ENCODE measurements at places on chromosomes 3 and 15.

DNA sequence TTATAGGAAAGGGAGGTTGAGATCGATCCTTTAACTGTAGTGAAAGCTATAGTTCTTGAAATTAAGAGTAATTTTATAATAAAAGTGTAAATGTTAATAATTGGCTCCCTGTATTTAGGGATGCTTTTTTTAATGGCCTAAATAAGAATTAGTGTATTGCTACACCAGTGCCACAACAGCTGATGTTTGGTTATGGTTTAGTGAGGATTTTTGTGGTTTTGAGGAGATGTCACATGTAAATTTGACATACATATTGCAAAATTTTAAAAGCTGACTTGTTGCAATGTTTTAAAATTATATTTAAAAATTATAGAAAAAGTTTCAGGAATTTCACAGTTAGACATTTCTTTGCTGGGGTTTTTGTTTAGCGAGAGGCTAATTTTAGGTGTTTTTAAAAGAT, 3.9 kb downstream of the TSC22D2 start:
- no peak for DNase-seq

GRCh38 chr3:136642711-136643110, 109.5 kb downstream of the STAG1 start:
- DNase-seq = no peak

DNA sequence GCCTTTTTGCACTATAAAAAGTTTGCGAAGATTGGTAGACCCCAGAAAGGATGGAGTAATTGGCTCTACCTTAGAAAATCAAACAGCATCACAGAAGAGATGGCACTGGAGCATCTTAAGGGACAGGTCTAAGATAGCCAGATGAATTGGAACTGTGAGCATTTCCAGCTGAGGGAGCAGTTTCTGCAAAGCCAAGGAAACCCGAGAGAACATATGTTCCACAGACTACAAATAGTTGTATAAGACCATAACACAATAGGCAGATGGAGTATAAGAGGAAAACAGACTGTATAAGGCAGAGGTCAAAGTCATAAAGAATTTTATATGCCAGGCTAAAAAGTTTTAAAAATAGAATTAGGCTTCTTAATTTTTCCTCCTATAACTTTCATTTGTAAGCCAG, 46.0 kb downstream of the TSC22D2 start:
- DNase-seq = no peak

DNA sequence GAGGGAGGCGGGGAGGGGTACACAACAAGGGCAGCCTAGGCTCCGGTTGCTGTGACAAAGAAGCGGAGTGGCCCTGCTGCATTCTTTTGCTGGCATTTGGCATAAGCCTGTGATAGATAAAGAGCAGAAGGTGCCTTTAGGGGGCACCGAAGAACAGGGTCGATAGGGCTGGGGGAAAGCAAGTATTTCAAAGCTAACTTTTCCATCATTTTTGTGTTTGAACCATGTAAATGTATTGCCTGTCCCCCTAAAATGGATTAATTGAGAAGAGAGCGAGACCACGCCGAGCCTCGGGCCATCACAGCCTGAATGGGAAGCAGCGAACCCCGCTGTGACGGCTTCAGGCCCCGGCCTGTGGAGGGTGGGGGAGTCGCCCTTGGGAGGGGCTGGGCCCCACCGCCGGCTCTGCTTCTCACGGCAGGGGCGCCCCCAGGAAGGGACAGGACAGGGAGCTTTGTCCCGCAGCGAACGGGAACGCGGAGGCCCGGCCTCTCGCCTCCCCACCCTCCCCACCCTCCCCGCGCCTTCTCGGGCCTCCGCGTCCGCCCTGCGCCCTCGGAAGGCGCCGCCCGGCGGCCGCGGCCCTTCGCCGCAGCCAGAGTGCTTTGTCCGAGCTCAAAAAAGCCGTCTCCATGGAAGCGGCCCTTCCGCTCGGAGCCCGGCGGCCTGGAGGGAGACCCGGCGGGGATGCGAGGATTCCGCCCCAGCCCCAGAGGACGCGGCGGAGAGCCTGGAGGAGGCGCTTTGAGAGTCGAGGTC, 32.4 kb upstream of the ALDH1L1 start:
- DNase-seq = peak; percentile 85

DNA sequence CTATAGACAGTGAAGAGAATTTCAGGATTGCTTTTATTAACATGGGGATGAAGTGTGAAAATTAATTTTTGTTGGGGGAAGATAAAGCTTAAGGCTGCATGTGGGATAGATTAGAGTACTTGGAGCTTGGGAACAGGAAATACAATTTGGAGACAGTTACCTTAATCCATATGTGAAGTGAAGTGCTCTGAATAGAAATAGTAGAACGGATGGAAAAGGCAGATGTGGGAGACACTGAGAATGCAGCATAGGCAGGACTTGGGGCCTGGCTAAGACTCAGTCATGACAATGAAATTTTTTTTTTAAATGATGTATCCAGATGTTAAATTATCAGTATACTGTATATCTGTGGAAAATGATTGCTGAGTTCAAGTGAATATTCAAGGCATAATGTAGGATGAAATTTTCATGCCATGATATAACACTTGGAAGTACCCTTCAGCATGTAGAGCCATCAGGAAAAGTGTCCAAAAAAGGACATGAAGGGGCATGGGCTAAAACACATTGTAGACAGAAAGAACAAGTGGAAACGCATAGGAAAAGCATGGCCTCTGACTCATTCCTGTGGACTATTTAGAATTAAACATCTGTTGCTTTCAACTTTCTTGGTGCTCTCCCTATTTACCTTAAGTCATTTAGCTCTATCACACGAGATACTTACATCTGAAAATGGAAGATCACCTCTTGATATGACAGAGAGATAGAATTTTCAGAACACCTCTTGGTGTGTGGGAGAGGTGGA, 134.8 kb downstream of the RBMS3 start:
- DNase-seq = no peak

DNA sequence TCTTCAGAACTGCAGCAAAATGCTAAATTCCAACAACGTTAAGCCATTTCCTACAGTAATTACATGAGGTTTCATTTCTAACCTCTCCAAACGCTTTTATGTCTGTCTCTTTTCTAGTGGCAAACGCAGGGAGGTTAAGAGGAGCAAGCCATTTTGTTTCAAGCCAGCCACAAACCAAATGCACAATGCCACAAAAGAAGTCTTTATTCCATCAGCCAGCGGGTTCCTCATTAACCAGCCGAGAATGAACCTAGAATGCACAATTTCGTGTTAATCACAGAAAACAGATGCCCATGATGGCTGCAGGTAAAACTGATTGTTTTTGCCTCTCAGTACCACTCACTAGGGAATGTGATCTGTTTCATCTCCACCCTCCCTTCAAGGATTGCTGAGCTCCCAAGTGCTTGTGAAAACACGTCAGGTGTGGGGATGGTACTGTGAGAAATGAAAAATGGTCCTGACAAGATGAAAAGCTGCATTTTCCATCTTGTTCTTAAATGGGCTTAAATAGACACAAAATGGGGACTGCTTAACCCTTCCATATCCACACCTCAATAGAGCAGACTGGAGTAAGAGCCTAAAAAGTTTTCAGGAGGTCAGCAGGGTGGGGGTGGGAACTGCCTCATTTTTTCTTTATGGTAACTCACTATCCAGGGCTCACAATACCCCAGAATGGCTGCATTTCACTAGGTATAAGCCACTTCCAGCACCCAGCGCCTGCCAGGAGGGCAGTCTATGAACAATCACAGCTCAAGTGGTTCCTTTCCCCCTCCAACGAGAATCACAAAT, 277.1 kb downstream of the MAGI1 start:
- no peak for DNase-seq

DNA sequence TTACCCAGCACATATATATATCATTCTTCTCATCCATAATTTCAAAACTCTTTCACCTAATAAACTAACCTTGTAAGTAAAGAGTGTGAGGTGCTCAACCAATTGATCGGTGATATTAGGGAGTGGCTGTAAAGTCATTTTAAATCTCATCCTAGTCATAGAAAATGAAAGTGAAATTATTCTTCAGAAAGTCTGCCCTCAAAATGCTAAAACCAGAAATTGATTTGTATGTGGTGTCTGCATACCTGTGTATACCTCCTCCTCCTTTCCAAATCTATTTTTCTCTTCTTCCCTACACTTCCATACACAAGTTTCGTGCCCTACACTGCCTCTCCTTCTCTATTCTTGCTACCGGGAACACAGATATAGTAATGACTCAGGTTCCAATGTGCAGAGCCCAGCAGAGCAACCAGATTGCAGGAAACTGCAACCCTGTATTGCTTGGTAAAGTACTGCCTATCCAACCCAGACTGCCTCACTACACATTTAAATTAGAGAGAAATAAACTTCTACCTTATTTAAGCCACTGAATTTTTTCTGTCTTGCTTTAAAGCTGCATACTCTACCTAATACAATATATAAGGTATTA, 7.4 kb upstream of the TBC1D5 start:
- DNase-seq = no peak

- DNase-seq = peak; percentile 66
Measured at GRCh38 chr3:196533260-196533681, 18.1 kb upstream of the SMCO1 start.

- no peak for DNase-seq
Measured at GRCh38 chr3:164375538-164375937, 702.8 kb downstream of the SI start.

- DNase-seq = no peak
Measured at GRCh38 chr3:155525324-155525833, 219.5 kb downstream of the PLCH1 start.

DNA sequence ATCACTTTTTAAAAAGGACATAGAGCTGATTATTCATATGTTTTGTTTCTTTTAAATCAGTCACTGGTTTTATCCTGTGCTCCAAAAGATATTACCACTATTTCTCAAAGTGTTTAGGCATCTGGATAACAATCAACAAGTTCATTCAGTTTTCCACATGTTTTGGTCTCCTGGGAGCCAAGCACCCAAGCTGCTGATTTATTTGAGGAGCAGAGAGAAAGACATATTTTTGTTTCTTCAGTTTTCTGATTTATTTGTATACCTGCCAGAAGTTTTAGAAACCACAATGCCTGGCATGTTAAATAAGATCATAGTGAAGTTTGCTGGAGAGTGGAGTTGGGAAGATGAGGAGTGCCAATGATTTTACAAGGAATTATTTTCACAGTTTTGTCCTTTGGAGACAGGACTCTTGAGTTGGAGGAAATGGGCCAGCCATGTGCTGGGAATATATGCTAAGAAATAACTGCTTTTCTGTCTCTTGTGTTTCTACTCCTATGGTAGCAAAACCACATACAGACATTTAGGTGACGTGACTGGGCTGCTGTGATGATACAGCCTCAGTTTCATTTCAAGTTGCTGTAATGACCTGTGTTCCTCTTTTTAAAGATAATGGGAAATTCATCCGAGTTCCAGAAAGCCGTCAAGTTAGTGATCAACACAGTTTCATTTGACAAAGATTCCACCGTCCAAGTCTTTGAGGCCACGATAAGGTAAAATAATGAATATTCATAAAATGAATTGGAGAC, 11.7 kb downstream of the EDEM1 start:
- DNase-seq = no peak
